ENCODE measurements at places on chromosomes 2 and 18.

- no peak for DNase-seq
Measured at GRCh38 chr2:136284226-136285119, 166.5 kb upstream of the CXCR4 start.

DNA sequence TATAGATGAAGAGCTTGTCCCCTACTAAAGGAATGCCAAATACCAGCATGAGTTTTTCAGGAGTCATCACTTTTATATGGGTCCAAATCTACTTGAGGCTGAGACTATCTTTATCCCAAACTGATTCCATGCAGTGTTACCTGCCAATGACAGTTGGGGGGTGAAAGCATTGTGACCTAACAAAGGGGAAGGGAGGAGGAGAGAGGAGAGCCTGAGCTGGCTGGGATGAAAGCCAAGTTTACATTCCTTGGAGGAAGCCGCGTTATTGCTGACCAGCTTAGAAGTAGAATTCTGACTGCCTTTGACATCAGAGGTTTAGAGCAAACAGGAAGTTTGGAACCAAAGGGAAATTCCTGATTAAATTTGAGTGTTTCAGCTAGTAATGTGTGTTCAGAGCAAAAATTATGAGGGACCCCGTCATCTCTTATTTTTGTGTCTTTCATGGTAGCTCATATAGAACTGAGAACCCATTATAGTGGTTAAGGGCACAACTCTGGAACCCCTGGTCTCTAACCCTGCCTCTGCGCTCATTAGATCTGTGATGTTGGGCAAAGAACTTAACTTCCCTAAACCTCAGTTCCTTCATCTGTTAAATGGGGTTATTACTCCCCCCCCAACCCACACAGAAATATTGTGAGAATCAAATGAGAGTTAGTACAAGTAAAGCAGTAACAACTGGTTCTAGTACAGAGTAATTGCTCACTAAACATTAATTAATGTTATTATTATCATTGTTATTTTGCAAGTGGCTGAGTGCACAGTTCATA lies 199.3 kb upstream of the EPAS1 start:
- DNase-seq, result peak; percentile 93

- DNase-seq, result peak; percentile 61
Measured at GRCh38 chr2:121080013-121080772, 204.8 kb downstream of the TFCP2L1 start.

- peak; percentile 56 for DNase-seq
Measured at GRCh38 chr2:133171393-133172004, 396.8 kb downstream of the NCKAP5 start.

DNA sequence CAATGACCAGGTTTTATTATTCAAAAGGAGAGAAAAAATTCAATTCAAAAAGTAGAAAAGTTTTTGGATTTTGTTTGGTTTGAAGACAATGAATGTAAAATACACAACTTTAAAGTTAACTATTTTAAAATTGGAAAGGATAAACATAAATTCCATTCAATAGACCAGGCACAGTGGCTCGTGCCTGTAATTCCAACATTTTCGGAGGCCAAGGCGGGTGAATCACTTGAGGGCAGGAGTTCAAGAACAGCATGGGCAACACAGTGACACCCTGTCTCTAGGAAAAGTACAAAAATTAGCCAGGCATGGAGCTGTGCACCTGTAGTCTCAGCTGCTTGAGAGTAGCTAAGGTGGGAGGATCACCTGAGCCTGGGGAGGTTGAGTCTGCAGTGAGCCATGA lies 54.7 kb downstream of the SCN9A start:
- no peak for DNase-seq

Measured in Daoy (cell line).